ENCODE measurements at places on chromosomes 5 and 9.

GRCh38 chr5:4625206-4625896 is 514.8 kb upstream of the ADAMTS16 start:
- no peak for DNase-seq

GRCh38 chr5:39238366-39239105 is 19.2 kb upstream of the FYB1 start:
- DNase-seq, result no peak

GRCh38 chr5:6829150-6829784 is 116.0 kb downstream of the TENT4A start:
- DNase-seq, result no peak

DNA sequence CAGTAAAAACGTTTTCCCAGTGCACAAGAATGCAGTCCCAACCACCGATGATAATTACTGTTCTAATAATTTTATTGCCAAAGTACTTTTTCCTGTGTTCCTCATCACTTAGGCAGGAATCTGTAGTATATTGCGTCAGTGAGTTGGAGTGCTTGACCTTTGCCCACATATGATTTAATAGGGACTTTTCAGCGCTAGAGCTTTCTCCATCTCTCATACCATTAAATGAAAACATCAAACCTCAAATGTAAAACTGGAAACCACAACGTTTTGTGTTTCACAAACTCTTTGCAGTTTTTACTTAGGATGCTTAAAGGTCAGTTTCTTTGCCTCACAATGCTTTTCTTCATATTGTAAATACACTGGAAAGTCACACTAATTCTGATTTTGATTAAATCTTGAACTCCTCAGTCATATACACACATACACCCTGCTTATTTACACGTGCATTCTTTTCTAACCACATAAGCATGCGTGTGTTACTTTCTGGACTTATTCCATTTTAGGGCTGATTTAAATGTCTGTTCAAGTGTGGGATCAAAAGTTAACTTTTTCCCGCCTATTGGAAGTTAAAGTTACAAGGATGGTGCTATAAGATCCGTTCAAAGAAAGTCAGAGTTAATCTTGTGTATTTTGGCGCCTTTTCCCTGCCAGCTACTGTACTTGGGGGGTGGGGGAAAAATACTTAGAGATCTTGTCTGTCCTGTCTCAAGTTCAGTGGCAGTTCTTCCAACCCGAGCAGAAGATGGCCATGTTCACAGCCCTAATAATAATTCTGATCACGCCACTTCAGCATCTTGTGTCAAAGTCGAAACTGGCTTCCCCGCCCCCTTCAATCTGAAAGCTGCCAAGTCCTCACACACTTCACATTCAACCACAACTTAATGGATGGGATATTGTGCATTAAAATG is 6.6 kb upstream of the NFIB start:
- no peak for DNase-seq

DNA sequence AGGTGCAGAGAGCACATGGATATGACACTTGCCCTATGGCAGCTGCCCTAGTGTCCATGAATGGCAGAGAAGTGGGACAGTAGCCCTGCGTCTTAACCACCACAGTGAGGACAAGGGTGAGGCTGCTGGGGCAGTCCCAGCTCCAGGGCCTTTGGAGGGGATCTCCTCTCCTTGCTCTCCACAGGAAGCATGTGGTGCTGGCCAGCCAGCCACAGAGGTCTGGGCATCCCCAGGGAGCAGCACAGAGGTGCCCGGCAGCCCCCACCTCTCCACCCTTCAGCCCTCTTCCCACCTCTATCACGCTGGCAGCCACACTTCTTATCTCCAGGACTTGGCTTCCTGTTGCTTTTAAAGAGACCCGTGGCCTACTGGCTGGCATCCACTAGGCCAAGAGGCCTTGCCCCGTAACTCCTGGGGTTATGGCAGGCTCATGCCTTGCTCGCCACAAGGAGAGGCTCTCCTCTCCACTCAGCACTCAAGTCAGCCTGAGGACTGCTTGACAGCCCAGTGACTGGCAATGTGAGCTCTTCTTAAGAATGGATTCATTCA is 21.9 kb downstream of the CSF2 start:
- no peak for DNase-seq

All from activated CD4-positive, alpha-beta T cell treated with anti-CD3 and anti-CD28 coated beads, Interleukin-2, amount 50 U/mL, for 4 hours (primary cell).